ENCODE measurements at places on chromosomes 1 and 21. TPM values are rescaled to one million over a fixed set of nuclear protein-coding genes. Genes with fewer than 3 reads are reported as not detected.
A peak's percentile ranks its signal among the peaks of the same experiment; 100 is the strongest.

GRCh38 chr1:117045644-117046043 lies 14.5 kb upstream of the TTF2 start:
- H3K4me1 ChIP-seq, result no peaks in the 10 kb centered on the region
- DNase-seq, result no peak
- H3K27me3 ChIP-seq, result no peaks in the 10 kb centered on the region
- H3K27ac ChIP-seq, result no peak overlapping the region
- H3K36me3 ChIP-seq, result no peaks in the 10 kb centered on the region
- no peak overlapping the region for H3K4me3 ChIP-seq

PTGFR gene
- 2.3 TPM for total RNA-seq

- H3K4me3 ChIP-seq, result no peak overlapping the region
- no peaks in the 10 kb centered on the region for H3K27me3 ChIP-seq
- H3K27ac ChIP-seq, result no peak overlapping the region
Measured at GRCh38 chr1:200783926-200784325, 45.2 kb downstream of the CAMSAP2 start.

FAM110D gene
- 9.1 TPM for total RNA-seq

DNA sequence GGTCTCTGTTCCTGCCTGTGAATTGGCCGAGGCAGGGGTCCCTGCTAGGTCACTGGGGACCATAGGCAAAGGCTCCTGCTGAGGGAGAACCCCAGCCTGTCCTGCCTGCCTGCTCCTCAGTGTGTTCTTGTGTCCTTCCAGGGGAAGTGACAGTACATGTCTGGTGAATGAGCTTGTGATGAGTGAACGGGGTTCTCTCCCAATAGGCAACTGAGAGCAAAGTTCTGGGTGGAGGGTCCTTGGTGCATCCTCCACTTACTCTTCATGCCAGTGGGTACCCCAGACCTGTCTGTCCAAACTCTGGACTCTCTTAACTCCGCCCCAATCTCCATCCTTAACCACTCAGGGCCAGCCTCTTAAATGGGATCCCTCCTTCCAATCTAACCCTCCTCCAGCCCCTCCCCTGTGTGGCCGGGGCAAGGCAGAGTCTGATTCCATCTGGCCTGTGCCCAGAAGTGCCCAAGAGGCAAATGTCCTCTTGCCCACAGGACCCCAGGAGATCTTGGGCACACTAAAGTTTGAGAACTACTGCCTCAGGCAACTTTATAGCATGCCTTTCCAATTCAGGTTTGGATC lies 2.0 kb downstream of the XKR8 start:
- no peaks in the 10 kb centered on the region for H3K27me3 ChIP-seq
- H3K4me3 ChIP-seq, result peak overlapping the region; percentile 77
- no peaks in the 10 kb centered on the region for H3K36me3 ChIP-seq
- DNase-seq, result no peak

DNA sequence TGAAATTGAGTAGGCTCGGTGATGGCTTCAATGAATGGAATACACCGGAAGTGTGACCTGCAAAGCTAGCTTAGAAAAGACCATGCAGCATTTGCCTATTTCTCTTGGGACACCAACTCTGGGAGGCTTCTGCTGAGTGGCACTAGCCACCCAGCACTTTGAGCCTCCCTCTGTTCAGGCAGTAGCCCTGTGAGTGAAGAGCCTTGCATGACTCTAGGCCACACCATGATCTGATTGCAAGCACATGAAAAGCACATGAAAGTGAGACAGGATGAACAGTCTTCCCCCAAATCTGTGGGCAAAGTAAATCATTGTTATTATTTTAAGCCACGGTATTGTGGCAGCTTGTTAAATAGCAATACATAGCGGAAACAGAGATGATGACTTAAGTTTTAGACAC lies 2.8 kb downstream of the CD48 start:
- H3K27ac ChIP-seq, result no peak overlapping the region
- peaks cover 3% of the 10 kb centered on the region for H3K27me3 ChIP-seq
- H3K4me1 ChIP-seq, result no peaks in the 10 kb centered on the region
